NCI-H2171 (cell line): ENCODE measurements at places on chromosomes 12 and 14.

DNA sequence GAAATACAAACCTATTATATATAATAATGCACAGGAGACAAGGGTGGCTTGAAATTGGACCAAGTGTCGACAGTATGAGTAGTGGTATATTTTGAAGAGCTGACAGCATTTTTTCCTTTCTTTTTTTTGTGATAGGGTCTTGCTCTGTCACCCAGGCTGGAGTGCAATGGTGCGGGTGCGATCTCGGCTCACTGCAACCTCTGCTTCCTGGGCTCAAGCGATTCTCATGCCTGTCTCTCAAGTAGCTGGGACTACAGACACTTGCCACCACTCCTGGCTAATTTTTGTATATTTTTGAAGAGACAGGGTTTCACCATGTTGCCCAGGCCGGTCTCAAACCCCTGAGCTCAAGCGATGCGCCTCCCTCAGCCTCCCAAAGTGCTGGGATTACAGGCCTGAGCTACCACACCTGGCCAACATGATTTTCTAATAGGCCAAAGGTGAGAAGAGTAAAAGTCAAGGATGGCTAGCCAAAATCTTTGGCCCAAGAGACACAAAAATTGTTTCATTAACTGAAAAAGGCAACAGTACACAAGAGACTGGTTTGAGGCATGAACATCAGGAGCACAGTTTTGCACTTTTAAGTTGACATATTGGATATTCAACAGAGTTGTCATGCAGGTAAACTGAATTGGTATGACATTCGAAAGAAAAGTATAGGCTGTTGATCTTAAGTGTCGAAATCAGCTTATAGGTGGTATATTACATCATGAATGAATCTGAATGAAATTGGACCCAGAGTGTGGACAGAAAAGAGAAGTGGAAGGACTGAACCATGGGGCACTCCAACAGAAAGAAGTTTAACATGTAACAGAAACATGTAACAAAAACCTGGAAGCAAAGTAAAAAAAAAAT is 12.5 kb downstream of the HNRNPC start:
- DNase-seq = no peak

GRCh38 chr14:56193347-56193746 is 75.1 kb downstream of the PELI2 start:
- DNase-seq = no peak

DNA sequence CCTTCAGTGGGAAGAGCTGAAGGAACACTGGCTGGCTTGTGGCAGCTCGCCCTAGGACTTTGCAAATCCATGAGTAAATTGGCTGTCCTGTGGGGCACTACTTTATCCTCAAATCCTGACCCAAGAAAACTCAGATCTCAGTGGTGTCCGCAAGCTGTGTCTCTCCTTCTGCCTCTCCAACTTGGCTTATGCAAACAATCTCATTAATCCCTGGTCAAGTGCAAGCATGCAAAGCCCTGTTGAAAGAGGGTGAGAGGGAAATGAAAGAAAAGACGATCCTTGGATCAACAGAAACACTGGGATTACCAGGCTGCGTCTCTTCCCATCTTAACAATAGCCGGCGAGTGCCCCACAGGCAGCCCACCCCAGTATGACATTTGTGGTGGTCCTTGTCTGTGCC is 901.6 kb downstream of the BCL11B start:
- no peak for DNase-seq

DNA sequence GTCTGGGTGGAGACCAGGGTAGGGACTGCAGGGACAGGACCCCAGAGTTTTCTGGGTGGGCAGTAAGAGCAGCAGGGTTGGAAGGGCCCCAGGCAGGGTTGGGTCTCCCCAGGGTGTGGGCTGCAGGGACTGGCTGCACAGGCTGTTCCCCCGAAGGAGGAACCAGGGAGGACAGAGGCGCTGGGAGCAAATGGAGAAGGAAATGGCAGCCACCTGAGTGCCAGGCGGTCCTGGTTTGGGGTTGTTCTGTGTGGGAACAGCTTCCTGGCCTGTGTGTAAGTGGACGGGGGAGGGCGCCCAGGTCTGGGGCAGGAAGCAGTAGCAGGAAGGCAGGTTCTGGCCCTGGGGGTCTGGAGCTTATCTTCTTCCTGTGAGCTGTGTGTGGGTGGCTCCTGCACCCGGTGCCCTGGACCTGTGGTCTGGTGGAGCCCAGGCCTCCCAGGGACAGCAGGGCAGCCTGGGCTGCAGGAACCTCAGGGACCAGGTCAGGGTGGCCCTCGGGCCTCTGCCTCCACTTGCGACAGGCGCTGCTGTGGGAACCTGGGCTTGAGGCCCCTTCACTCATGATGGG is 372.8 kb downstream of the TMEM121 start:
- no peak for DNase-seq

DNA sequence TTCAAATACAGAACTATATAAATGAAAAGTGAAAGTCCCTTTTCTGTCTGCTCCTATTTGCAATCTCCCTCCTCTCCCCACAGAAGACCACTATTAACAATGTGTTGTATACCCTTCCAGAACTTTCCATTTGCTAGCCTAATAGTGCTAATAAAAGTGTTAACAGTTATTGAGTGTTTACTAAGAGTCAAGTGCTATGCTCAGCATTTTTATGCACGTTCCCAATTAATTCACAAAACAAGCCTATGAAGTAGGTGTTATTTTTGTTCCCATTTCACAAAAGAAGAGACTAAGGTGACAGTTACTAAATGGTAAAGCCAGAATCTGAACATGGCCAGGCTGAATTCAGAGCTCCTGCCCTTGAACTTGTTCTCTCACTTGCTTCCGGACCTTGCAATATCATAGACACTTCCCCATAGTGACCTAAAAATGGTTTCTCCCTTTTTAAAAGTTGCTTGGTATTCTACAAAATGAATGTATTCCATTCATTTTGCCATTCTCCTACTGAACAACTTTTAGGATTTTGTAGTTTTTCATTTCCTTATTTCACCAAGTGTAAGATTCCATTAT is 1.6 kb upstream of the PRKAB1 start:
- no peak for DNase-seq

GRCh38 chr12:51913071-51914033 is 6.0 kb downstream of the ACVRL1 start:
- DNase-seq = no peak

- DNase-seq = peak; percentile 23
Measured at GRCh38 chr12:119940897-119941296, 48.1 kb upstream of the BICDL1 start.
